Hypothalamus (tissue), 51 donors: ENCODE measurements at places on chromosomes 6 and 20.

GRCh38 chr6:36615018-36615761 lies 21.0 kb downstream of the SRSF3 start:
- DNase-seq = no peak

GRCh38 chr20:15476186-15476585 lies 1097.1 kb downstream of the KIF16B start:
- DNase-seq = no peak

DNA sequence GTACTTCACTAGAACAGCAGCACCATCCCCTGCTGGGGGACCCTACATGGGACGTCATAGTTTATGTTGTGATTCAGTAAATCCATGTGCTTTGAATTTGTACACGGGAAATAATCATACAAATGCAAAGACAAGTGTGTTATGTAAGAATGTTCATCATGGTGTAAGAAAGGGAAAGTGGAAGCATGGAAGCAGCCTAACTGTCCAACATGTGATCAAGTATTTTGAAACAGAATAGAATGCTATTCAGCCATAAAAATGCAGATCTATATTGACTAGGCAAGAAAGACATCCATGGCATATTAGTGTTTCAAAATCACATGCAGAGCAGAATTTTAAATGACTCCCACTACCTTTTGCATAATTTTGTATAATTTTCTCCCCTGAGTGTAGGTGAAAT lies 117.6 kb downstream of the F13A1 start:
- no peak for DNase-seq

GRCh38 chr20:62935968-62936585 lies 1.9 kb upstream of the GID8 start:
- no peak for DNase-seq

- DNase-seq = no peak
Measured at GRCh38 chr6:151141685-151142084, 98.1 kb upstream of the AKAP12 start.

DNA sequence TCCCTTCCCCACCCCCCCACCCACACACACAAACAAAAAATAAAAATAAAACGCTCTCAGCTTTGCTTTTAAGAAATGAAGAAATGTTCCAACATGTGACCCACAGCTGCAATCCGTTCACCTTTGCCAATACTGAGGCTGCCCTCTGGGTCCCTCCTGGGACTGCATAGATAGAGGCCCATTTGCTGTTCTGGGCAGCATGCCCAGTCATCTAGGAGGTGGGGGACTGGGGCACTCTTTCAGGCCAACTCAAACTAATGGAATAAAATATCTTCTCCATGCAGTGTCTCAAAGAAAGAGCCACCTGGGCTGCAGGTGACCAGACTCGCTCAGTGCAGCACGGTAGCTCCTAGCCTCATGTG lies 79.9 kb downstream of the SLC22A3 start:
- DNase-seq = no peak

- DNase-seq = no peak
Measured at GRCh38 chr20:47532002-47532401, 30.3 kb downstream of the NCOA3 start.

DNA sequence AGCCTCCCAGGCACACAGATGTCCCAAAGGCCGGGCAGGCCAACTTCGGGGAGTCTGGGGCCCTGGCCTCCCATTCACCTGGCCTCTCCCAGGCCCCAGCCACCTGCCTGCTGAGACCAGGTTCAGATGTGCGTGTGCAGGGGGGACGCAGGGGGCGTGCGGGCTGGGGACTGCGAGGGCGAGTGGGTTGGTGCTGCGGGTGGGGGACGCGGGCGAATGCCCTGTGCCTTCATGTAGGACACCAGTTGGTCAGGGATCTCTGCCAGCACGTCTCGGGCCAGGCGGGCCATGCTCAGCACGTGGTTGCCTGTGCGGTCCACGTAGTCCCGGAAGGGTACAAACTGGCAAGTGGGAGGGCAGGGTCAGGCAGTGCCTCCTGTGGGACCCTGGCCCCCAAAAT lies 44.5 kb downstream of the RAB44 start:
- no peak for DNase-seq

DNA sequence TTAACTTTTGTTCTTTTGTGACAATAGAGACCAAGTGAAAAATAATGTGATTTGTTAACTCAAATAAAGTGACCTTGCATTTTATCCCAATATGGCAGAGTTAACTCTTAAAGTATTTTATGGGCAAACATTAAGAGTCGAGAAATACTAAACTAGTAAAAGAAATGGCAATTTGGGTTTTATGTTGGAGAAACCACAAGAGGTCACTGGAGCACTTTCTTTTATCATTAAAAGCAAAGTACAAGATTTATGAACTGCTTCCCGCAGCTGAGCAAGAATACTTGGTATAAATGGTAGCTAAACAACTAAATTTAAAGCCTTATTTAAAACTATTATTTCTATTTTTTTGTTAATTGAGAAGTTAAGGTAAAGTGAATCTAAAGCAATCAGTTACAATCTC lies 33.5 kb upstream of the MCM9 start:
- DNase-seq = no peak

DNA sequence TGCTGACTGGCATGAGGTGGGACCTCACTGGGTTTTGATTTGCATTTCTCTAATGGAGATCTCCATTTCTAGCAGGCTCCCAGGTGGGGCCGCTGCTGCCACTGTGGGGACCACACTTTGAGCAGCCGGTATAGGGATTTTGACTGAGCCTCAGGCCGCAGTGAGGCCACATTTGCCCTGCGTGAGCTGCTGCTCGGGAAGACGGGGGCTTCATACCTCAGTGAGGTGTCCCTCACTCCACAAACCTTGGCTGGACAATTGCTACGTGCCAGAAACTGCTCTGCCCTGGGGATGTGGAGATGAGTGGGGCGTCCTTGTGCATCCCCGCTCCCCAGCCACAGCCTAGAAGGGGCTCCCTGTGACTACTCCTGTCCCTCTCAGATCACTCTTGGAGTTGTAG lies 134.3 kb downstream of the ANKRD60 start:
- DNase-seq = no peak

DNA sequence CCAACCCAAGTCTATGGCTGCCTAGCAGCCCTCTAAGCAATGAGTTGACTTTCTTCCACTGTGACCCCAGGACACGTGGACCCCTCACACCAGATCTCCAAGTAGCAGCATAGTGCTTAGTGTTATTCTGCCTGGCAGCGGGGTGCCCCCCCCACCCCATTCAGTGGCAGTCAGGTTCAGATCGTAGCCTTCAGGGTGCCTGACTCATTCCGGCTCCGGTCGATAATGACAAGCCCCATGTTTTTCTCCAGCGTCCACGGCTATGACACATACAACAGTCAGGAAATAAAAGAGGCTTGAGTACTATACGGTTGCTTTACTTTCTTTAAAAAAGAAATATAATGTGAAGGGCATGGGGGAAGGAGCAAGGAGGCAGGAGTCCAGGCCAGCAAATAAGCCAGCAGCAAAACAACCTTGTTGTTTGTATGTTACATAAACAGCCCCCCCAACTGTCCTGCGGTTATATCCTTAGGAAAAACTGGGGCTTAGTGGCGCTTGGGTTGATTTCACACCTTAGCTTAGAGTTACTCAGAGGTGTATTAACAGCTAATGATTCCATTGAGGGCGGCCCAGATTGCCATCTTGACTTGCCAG lies 23.1 kb downstream of the GNAS start:
- no peak for DNase-seq

DNA sequence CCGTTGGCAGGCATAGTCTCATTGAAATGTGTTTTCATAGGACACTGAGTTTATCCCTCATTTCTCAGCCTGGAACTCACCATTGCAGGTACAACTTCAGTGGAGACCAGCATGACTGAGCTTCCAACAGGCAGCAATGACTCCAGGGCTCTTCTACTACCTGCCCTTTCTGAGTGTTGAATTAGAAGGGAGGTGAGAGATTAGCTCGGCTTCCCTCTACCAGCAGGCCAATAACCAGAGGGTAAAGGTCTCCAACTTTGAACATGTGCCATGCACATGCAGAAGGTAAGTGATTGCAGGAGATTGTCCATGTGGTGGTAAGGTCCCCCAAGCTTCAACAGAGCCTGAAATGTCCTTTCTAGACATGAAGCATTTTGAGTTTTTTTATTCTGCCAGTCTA lies 233.8 kb upstream of the SUPT3H start:
- DNase-seq = no peak

- DNase-seq = no peak
Measured at GRCh38 chr6:140636908-140637402, 1262.5 kb upstream of the CITED2 start.

DNA sequence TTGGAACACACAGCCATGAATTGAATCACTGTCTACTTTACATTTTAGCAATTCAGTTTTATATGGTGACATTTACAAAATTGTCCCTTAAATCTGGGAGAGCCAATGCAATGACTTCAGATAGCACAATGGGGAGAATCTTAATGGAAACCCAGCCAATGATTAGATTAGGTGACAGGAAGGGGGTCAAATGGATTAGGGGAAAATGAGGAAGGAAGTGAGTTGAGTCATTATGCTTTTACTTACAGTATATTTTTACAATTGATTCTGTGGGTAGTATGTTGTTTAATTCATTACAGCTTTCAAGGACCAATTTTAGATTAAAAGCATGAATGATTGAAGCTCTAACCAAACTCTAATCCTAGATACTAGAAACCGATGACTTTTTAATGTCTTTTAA lies 229.8 kb downstream of the SOX4 start:
- no peak for DNase-seq

DNA sequence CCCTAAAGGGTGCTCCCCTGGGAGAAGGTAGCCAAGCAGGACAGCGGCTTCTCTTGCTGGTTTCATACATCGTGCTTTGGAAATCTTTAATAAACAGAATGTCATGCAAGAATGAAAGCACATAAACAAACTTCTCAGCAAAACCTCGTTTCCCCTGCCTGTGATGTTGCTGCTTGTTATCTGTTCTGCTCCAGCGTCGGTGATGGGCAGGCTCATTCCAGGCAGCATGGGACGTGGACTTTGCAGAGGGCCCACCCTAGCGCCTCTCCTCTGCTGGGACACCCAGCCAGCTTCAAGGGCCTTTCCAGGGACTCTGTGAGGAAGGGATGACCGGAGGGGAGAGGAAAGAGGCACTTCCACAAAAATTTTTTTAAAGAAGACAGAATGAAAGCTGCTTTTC lies 197.7 kb downstream of the QKI start:
- DNase-seq = no peak

DNA sequence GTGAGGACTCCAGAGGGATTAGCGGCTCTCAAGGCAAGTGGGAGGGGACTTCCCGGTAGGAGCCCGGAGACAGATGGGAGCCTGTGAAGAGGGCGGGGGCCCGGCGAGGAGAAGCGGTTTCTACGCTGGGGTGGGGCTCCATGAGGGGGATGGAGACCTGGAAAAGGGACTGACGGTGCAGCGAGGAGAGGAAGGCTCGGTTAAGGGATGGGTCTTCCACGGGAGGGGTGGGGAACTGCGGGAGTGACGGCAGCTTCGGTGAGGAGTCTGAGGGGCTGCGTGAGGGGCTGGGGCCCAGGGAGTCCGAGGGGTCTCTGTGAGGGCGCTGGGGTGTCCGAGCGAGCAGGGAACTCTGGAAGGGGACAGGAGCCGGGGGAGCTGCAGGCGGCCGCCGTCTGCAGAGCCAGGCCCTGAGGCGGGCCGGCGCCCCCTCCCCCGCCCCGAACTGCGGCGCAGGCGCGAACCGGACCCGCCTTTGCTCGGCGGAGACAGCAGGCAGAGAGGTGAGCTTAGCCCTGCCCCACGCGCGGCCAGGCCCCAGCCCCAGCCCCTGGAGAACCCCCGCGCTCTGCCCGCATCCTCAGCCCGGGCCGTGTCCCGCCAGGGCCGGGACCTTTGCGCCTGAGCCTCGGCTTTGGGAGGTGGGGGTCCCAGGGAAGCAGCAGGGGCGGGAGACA lies at the start of gene NRSN2:
NRSN2 (plus strand) TSS at position 472 of the 677 bp plus-strand sequence. CDS start 2,533 bp downstream, outside the sequence.
- peak; percentile 56 for DNase-seq
